Stimulated activated CD8-positive, alpha-beta memory T cell treated with anti-CD3 and anti-CD28 coated beads, Interleukin-7, amount 100 ng/mL, for 48 hours (primary cell): ENCODE measurements at places on chromosomes 4 and X.

DNA sequence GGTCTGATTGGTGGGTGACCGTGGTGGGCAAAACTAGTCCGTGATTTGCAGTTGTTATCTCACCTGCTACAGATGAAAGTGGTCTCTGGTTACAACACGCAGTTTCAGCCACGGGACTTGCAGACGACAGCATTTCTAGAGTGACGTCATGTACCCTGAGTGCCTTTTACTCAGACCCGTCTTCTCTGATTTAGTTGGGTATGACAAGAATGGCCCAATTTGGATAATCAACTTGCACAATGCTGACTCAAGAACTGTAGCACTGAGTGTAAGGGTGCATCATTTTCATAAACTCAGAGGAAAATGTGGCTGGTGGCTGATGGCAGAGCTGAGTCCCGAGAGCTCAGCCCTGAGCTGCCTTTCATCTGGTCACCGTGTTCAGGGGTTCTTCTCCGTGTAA lies 281.4 kb upstream of the FRG1 start:
- no peak for DNase-seq

GRCh38 chr4:19924761-19925160 lies 326.9 kb upstream of the SLIT2 start:
- DNase-seq = no peak

GRCh38 chr4:48271626-48272025 lies 2.0 kb upstream of the TEC start:
- no peak for DNase-seq

DNA sequence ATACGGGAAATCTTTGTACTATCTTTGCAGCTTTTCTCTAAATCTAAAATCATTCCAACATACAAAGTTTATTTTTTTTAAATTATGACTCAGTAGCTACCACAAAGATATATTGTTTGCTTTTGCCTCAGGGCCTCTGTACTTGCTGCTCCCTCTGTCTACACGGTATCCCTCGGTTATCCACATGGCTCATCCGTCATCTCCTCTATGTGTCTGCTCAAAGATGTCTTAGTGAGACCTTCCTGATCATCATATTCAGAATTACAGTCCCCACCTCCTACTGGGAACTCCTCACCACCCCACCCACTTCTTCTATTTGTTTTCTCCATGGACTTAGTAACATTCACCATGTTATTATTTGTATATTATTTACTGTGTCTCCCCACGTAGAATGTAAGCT lies 107.8 kb downstream of the PARM1 start:
- DNase-seq = no peak

- no peak for DNase-seq
Observed at GRCh38 chrX:66130469-66130868, 33.6 kb upstream of the HEPH start.

GRCh38 chr4:121726642-121727268 lies 30.0 kb upstream of the ANXA5 start:
- DNase-seq = no peak

GRCh38 chr4:141275834-141276233 lies 55.1 kb downstream of the ZNF330 start:
- no peak for DNase-seq

- DNase-seq = no peak
Observed at GRCh38 chr4:133493776-133494175, 344.7 kb downstream of the PCDH10 start.

- DNase-seq = no peak
Observed at GRCh38 chr4:172716291-172716690, 452.3 kb upstream of the GALNT7 start.

- DNase-seq = no peak
Observed at GRCh38 chrX:86103061-86103460, 45.2 kb upstream of the DACH2 start.

- DNase-seq = no peak
Observed at GRCh38 chr4:79747252-79747651, 325.8 kb downstream of the ANTXR2 start.

DNA sequence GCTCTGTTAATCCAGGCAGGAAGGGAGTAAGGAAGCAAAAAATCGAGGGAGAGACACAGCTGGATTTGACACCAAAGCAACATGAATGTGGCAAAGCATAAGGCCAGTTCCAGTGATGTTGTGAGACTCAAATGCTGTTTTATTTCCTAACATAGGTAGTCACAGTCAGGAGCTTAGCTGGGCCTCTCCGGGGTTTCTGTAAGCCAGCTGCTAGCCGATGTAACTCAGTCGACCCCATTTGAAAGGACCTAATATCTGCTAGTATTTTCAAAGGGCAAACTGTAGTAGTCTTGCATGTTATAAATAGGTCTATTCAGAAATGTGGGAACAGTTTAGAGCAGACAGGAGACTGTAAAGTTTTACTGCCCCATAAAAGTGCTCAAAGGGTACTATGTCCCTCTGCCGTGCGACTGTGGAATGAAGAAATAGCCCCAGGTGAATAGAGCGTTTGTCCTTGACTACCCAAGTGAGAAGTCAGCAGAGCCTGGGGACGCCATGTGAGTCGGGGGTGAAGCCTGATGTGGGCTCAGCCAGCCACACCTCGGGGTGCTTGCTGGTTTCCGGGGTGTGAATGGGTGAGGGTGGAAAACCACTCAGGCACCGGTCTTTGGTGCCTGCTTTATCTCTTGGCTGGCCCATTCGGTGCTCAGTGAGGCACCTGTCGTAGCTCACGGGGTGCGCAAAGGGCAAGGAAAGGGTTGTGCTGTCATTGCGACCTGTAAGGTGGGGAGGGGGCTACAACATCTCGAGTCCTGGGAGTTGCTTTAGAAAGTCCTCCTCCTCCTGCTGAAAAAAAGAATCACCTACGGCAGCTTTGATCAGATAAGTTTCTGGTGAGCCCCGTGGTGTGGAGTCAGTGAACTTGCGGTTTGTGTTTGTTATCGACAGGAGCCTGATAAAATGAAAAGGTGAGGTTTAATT lies 745 bp downstream of the TRIM2 start:
- DNase-seq = no peak

DNA sequence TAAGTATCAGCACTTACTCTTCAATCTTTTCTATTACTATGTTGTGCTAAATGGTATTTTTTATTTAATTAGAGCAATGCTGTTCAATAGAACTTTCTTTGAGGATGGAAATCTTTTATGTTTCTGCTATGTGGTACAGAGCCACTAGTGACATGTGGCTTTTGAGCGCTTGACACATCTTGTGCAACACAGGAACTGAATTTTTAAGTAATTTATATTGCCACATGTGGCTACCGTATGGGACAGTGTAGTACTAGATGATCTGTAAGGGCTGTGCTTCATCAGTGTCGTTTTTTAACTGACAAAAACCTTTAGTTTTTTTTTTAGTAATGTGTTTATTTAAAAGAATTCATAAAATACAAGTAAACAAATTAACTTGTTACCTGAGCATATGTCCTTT lies 22.4 kb downstream of the HPRT1 start:
- DNase-seq = no peak

GRCh38 chr4:2135083-2135482 lies 76.0 kb downstream of the NAT8L start:
- no peak for DNase-seq

DNA sequence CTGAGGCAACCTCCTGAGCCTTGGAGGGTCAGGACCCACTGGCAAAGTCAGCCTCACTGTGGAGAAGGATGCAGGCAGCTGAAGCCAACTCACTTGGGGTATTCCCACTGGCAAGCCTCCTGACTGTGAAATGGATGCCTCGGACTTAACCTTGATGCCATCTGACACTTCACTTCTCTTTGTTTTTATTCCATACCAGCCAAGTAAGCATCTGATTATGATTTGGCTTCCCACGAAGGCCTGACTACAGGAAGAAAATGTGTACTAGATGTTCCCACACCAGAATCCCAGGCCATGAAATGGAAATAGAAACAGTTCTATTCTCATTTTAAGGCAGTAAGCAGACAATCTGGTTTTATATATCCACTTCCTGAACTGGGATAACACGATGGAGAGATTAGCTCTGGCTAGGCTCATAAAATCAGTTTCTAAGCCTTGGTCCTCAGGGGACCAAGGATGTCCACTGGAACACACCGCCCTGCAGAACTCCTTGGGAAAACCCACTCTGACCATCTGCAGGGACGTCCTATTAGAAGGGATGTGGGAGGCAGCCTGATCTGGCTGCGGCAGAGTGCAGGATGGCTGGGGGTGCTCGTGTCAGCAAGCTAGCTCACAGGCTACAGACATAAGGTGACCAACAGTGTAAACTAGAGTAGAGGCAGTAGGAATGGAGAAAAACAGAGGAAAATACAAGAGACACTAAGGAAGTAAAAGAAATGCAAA lies 89.3 kb downstream of the TSPAN5 start:
- no peak for DNase-seq

- no peak for DNase-seq
Observed at GRCh38 chrX:39595977-39596376, 501.8 kb downstream of the BCOR start.

- no peak for DNase-seq
Observed at GRCh38 chrX:72347366-72347765, 41.7 kb upstream of the CITED1 start.

GRCh38 chr4:140308366-140309123 lies 64.9 kb upstream of the SCOC start:
- no peak for DNase-seq

DNA sequence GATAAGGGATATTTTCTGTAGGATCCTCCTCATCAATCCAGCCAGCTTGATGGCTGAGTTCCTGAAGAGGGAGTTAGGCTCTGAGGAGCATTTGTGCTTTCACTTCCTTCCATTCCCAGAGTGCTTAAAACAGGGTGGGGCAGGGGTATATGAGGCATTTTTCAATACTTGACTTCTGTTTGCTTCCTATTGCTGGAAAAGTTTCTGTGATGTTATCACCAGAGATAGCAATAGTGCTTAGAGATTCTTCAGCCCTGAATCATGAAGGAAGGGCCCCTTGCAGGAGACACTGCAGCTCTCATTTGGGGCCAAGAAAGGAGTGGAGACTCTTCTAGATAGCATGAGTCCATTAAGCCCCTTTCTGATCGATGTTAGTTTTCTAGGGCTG lies 166.7 kb upstream of the RPS6KA3 start:
- no peak for DNase-seq

DNA sequence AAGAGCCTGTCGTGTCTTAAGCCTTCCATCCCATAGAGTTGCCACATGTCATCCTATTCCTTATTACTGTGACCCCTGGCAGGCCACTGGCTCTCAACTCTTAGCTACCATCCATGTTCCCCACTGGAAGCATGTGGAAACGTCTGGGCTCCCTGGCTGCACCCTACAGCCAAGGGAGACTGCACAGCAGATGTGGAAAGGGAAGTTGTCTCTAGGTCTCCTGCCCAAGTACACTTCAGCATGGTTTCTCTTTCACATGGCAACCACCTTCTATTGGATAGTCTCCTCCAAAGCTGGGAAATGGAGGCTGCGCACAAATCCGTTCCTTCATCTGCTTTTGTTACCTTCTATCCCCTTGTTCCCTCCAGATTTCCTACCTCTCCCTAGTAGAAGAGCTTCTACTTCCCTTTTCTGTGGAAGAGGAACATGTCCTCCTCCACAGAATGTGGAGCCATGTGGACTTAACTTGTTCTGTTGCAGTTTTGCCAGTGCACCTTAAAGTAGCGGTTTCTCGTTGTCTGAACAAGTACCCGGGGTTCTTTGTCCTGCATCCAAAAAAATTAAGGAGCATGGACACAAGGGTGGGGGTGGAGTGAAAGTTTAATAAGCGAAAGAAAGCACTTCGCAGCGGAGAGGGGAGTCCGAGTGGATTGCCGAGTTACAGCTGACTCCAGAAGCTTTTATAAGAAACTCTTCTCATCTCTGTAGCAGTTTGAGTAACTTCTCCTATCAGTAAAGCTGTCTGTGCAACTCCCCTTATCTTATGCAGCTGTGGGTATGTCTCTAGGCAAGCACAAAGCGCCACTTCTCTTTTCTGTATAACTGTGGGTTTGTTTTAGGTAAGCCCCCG lies 52.5 kb downstream of the HMGB2 start:
- no peak for DNase-seq

- no peak for DNase-seq
Observed at GRCh38 chrX:17923546-17923945, 62.4 kb upstream of the RAI2 start.

DNA sequence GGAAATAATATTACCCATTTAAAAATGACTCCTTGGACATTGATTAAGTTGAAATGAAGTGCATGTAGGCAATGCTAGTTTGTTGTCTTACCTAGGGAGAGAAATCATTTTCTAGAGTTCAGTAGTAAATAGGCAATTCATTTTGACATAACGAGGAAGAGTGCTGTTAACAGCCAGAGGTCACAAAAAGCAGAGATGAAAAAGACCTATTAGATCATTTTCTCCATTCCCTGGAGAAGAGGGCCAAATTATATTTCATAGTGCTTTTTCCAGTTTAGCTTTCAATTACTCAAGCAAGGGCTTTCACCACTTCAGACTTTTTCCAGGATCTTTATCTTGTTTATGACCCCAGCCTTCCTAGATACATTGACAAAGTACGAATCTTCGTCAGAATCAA lies 374.3 kb upstream of the GALNT7 start:
- no peak for DNase-seq

- DNase-seq = no peak
Observed at GRCh38 chrX:48998391-48998790, 3.7 kb downstream of the GRIPAP1 start.

DNA sequence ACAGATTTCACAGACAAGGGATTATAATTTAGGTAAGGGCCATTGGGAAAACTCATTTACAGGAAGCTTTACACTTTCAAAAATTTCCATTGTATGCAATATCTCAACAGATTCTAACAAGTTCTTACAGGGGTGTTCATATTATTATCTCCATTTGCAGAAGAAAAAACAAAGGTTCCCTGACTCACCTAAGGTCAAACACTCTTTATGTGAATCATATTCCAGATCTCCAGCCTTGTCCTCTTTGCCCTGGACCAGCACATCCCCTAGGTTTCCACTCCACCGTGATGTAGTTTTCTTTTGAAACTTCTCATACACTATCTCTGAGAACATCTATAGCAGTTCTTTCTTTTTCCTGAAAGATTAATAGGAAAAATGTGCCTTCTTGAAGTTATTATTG lies 96.4 kb upstream of the HS3ST1 start:
- DNase-seq = no peak

- DNase-seq = no peak
Observed at GRCh38 chrX:771536-771935, 140.9 kb downstream of the SHOX start.

DNA sequence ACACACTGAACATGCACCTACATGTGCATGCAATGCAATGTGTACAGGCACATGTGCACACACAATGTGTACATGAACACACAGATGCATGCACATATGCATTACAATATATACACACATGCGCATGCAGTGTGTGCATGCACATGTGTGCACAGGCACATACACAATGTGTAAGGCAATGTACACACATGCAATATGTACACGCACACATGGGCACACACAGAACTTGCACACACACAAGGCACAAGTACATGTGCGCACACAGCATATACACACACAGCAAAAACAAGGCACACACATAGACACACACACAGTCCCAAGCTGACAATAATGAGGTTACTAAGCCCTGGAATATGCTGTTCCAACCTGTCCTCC lies 76.3 kb downstream of the EVC2 start:
- DNase-seq = no peak

GRCh38 chr4:23422878-23423277 lies 467.0 kb downstream of the PPARGC1A start:
- DNase-seq = no peak
